ENCODE measurements at places on chromosomes 4 and X. TPM values are rescaled to one million over a fixed set of nuclear protein-coding genes. Genes with fewer than 3 reads are reported as not detected.

GRCh38 chrX:32673193-32673592, 538.2 kb downstream of the DMD start:
- no peak overlapping the region for H3K27ac ChIP-seq
- DNase-seq: no peak
- H3K36me3 ChIP-seq: no peaks in the 10 kb centered on the region
- no peak overlapping the region for H3K4me3 ChIP-seq
- no peaks in the 10 kb centered on the region for H3K4me1 ChIP-seq

GRCh38 chr4:95465010-95465409, 83.8 kb downstream of the UNC5C start:
- no peaks in the 10 kb centered on the region for H3K27me3 ChIP-seq
- DNase-seq: no peak
- H3K4me3 ChIP-seq: no peak overlapping the region
- no peak overlapping the region for H3K27ac ChIP-seq
- H3K36me3 ChIP-seq: no peaks in the 10 kb centered on the region

DNA sequence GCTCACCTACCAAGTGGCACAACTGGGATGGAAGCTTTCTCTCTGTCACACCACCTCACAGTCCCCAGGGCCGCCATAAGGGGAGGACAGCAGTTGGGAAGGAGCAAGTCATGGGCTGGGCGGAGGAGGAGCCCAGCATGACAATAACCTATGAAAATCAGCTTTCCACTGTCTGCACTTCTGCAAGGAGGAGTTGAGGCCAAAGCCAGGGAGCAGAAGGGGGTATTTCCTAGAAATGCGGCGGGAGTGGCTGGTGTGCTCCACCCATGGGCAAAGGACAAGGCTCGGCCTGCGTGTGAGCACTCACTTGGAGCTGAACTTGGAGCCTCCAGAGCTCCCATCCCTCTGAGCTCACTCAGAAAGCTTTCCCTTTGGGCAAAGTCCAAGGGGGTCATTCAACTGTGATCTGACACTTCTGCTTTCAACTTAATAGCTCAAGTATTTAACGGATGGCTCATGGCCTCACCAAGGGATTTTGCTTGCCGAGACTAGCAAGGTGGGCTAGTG, 18.5 kb downstream of the APLN start:
- H3K4me1 ChIP-seq: no peaks in the 10 kb centered on the region
- no peak overlapping the region for H3K4me3 ChIP-seq
- no peaks in the 10 kb centered on the region for H3K27me3 ChIP-seq
- DNase-seq: no peak

The MAGEA10 gene
- total RNA-seq: not detected

The GIMD1 gene
- not detected for total RNA-seq

Measured in lower lobe of right lung (tissue), 2 donors.